Activated CD4-positive, alpha-beta T cell treated with anti-CD3 and anti-CD28 coated beads, Interleukin-2, Interleukin-6, amounts not matched to agents 100 ng/mL and 50 ng/mL, durations not matched to agents 16 hours and 8 hours (primary cell): ENCODE measurements at places on chromosomes 6 and 20.

GRCh38 chr20:9110365-9110764 is 41.5 kb downstream of the PLCB4 start:
- DNase-seq, result no peak

DNA sequence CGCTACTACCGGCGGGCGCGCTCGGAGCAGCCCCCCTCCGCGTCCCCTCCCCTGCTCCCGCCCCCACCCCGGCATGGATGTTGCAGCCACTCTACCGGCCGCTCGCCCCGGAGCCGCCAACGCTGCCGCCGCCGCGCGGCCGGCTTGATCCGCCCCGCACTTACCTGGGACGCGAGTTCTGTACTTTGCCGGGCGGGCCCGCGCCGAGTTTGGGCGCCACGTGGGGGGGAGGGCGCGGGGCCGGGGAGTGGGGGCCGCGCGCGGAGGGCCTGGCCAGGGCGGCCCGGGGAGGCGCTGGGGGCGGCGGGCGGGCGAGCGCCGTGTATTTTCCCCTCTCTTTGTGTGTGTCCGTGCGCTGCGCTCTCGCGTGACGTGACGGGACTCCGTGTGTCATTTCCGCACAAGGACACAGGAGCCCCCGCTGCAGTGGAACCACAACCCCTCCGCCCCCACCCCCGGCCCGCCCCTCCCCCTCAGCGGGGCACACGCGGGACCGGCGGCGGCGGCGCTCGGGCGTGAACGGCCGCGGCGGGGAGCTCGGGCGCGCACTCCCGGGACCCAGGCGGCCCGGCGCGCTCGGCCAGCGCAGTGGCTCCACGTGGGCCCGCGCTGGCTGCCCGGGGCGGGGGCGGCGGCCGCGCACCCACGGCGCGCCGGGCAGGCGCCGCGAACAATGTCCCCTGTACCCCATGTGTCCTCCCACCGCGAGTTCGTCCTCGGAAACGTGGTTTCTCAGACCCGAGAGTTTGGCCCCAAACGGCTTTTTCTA is at the start of gene BEND3:
Gene BEND3, minus strand, starts transcription at position 590 of the 769 bp plus-strand sequence. CDS start 16,230 bp downstream, outside the sequence.
- DNase-seq, result peak; percentile 44

DNA sequence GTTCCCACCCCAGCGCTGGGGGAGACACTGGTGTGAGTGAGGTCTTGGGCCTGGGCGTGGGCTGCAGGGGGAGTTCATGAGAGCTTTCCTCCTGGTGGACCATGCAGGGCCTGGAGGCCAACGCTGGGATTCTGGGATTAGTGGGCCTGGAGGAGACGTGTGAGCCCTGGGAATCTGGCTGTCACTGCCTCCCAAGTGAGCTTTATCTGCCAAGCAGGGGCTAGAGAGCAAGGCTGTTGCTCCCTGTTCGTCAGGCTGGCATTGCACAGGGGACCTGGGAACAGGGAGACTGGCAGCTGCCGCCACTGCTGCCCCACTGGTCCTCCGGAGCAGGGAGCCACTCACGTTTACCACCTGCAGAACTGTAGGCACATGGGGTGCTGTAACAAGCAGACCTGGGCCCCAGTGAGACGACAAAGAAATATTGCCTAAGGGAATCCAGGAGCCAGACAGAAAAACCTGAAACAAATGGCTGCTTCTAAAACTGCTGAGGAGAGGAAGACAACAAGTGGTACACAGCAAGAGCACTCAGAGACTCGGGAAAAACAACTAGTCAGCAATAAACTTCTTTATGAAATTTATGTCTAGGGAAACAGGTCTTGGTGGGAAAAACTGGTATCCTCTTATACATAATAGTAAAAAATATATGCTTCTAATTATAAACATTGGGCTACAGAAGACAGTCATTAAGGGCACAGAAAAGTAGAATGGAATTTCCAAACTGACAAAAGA is 45.2 kb downstream of the PPP1R3G start:
- DNase-seq, result no peak

DNA sequence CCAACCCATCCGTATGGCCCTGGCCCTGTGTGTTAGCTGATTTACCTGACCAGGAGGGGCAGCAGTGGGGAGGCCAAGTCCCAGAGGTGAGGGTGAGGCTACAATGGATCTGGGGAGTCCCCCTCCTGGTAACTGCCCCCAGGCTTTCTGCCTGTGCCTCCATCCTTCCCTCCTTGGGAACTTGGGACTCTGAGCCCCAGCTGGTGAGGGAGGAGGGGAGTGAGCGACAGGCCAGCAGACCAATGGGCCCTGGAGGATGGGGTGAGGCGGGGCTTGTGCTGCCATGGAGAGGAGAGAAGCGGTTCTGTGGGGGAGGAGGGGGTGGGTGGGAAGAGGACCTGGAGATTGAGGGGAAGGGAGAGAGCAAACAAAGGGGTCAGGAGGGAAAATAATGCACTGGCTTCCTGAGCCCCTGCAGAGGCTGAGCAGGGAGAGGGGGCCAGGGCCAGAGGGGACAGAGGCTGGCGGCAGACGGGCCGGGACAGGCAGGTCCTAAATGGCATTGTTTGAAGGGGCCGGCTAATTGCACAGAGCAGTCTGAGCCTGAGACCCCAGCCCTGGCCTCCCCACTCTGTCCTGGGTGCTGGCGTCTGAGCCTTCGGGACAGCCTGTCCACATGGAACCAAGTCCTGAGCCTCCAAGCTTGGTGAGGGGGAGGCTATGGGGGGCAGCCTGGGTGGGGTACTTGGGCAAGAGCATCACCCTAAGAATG is 17.5 kb downstream of the DNMT3B start:
- DNase-seq, result no peak

DNA sequence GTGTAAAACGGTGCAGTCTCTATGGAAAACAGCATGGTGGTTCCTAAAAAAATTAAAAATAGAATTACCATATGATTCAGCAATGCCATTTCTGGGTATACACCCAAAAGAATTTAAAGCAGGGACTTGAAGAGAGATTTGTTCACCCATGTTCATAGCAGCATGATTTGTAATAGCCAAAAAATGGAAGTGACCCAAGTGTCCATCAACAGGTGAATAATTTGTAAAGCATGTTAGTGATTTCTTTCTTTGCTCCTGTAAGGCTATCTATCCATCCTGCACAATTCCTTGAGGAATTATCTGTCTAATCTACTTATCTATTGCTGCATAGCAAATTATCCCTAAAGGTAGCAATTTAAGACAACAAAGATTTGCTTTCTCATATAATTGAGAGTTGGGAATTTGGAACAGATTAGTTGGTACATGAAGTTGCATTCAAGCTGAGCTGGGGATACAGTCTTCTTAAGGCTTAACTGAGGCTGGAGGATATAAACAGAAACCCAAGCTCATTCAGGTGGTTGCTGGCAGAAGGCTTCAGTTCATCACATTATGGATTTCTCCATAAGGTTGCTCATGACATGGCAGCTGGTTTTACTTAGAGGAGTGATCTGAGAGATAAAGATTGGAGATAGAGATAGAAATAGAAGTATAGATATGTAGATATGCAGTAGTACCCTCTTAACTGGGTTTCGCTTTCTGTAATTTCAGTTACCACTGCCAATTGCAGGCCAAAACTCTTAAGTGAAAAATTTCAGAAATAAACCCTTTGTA is 62.0 kb downstream of the IL22RA2 start:
- DNase-seq, result no peak

- no peak for DNase-seq
These were observed 47.8 kb downstream of the SHLD1 start for GRCh38 chr20:5797843-5798462.

- DNase-seq, result no peak
These were observed 581.2 kb upstream of the ADGRB3 start for GRCh38 chr6:68053805-68054373.

DNA sequence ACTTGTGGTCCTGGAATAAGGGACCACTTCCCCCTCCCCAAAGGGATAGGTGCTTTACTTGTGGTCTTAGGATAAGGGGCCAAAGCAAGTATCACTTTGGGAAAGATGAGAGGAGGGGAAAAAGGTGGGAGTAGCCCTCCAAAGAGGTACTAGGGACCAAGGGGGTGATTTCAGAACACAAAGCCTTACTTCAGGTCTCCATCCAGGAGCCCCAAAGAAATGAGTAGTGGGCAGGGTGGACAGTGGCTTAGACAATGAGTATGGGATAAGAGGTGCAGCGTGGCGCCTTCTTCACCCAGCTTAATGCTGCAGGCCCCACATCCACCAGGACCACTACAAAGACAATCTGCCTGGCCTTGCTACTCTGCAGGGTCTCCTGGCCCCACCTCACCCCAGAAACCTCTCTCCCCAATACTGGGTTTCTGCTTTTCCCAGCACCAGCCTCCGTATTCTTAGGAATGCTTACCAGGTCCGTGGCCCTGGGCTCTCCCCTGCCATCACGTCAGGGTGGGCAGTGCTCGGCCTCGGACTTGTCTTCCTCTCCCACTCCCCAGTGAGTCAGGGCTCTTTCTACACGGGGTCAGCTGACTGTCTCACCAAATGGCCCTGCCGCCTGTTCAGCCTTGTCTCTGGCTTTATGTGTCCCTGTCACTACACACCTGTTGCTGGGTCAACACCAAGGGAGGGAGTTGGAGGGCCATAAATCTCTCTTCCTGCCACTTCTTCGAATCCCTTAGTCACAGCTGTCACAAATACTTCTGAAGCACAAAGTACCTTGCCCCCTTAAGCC is 3.1 kb downstream of the NNAT start:
- no peak for DNase-seq

GRCh38 chr20:53205046-53205445 is 232.9 kb downstream of the TSHZ2 start:
- no peak for DNase-seq

- no peak for DNase-seq
These were observed 1359.4 kb upstream of the GJE1 start for GRCh38 chr6:140773276-140773675.

DNA sequence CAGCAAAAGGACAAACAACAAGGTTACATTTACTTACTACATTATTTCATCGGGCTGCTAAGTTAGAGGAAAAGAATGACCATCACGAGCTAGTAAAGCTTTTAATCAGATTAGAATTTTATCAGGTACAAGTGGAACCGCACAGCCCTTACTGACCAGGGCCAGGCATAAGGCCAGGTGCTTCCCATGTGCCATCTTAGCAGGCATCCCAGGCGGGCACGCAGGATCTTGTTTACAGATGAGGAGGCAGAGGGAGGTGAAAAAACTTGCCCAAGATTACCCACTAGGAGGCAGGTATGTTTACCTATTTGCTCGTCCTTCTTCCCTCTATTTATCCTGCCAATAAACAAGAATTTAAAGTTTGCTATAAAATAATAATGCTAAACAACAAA is 10.7 kb downstream of the EZR start:
- no peak for DNase-seq

DNA sequence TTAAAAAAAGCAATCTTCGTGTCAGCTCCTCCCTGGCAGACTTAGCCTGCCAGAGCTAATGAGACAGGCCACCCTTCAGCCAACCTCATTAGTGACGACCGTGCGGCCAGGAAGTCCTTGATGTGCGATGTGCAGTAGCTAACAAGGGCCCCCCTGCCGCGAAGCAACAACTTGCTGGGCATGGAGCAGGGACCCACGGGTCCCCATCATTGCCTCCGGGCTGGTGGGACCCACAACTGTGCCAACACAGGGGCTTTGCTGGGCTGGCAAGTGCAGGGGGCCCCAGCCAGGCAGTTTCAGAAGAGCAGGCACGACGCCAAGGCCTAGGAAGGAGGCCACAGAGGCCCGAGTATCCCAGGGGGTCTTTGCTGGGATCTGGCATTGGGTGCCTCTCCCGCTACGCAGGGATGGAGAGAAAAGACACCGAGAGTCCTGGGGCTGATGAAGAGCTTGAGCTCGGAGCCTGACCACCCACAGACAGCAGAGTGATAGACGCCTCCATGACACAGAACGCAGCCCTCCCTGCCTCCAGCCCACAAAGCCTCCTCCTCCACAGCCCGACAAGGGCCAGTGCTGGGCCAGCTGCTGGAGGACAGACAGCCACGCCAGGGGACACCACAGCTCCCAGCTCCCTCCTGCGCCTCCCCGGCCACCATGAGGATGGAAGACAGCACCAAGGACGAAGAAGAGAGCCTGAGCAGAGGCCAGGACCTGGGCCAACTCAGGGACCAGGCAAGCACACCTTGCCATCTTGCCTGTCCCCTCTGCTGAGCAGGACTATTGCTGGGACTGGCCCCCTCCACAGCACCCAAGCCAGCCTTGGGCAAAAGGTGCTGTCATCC is 96.6 kb downstream of the YTHDF1 start:
- DNase-seq, result no peak

- no peak for DNase-seq
These were observed 10.3 kb downstream of the ADISSP start for GRCh38 chr20:3757268-3757667.

GRCh38 chr6:151021896-151022295 is 156.4 kb downstream of the MTHFD1L start:
- DNase-seq, result no peak

DNA sequence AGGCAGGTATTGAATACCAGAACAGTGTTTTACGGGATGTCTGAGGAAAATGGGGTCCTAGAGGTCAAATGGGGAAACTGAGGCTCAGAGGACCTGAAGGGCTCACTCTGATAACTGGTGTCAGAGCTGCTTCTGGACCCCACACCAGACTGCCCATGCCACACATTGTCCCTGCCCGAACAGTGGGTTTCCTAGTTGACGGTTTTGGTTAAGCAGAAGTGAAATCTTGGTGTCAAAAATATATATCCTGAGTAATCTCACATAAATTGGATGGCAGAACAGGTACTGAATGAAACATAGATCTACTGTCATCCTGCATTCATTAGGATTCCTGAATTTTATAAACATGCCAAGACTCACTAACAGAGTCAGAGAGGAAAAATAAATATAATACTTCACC is 16.3 kb downstream of the NOX3 start:
- no peak for DNase-seq

DNA sequence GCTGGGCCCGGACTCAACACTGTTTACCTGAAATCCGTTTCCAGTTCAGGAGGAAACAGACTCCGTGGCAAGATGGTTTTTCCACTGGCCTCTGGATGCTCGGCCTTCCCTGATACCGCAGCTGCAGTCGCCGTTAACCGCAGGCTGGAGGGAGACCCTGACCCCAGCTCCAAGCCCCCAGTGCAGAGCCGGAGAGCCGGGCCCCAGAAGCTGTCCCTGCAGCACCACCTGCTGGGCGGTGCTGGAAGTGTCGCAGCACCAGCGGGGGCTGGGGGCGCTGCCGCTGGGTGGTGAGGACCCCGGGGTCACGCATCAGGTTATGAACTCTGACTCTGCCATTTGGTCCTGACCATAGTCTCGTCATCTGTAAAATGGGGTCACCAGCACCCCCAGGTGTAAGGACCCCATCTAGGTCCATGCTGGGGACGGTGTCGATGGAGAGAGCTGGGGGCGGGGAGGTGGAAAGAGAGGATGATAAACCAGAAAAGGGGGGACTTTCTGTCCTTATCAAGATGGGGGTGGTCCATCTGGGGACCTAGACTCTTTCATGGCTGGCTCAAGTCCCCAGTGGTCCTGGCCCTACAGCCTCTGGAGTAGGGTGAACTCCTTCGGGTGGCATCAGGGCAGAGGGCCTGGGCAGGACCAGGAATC is 20.8 kb upstream of the CHRNA4 start:
- peak; percentile 41 for DNase-seq
